Adrenal gland (tissue), 19 donors: ENCODE measurements at places on chromosomes 11 and 22.

DNA sequence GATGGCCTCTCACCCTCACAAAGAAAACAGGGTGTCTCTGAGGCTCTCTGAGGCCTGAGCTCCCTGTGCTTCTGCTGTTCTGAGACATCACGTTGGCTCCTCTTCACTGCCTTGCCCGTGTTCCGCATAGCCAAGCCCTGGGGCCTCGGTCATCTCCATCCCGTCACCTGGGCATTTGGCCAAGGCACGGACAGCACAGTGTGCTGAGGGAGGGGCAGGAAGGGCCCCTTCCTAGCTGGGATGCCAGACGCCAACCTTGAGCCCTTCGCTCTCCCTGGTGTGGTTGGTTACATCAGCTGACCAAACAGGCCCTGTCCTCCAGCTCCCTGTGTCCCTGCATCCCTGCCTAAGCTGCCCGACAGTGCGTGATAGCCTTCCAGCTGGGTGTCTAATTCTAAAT lies 25.9 kb downstream of the MOV10L1 start:
- DNase-seq: peak; percentile 66

DNA sequence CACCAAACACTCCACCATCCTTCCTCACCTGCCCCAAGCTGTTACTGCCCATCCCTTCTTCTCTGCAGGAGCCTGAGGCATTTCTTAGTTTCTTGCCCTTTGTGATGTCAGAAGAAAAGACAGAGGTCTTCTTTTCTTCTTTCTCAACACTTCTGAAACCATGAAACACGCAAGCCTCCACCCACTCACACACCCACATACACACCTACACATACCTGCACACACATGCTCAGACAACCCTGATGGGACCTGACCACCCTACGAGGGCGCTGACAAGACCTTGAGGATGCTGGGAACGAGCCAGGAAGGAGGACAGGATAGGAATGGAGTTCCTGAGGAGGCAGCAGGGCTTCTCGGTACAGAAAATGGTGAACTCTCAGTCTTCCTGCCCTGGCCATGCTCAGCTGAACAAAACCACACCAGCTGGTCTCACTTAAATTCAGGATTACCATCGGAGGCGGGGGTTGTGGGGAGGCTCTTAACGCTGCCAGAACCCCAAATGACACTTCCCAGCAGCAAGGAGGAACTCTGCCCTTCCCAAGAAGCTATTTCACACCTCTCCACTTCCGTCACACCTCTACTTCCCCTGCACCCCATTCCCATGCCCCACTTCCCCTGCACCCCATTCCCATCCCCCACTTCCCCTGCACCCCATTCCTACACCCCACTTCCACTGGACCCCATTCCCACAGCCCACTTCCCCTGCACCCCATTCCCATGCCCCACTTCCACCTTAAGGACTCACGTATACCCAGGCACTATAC lies 41.0 kb downstream of the CSF2RB start:
- DNase-seq: no peak

- DNase-seq: no peak
Measured at GRCh38 chr11:15197696-15198095, 83.0 kb downstream of the INSC start.

- no peak for DNase-seq
Measured at GRCh38 chr22:49588739-49589138, 238.9 kb downstream of the BRD1 start.

- DNase-seq: no peak
Measured at GRCh38 chr11:102276362-102276761, 40.9 kb upstream of the BIRC3 start.
